H1 (cell line): ENCODE measurements at places on chromosomes 7 and 10. TPM values are rescaled to one million over a fixed set of nuclear protein-coding genes. Genes with fewer than 3 reads are reported as not detected.

Gene COL26A1
- total RNA-seq, result 68.8 and 71.4 TPM in 2 replicates

Gene EPDR1
- 5.9 and 6.4 TPM in 2 replicates for total RNA-seq

Gene ACTL6B
- 1.7 and 2.1 TPM in 2 replicates for total RNA-seq

Gene GRM8
- 2.8 and 3.7 TPM in 2 replicates for total RNA-seq

Gene ELN
- 5.6 and 5.9 TPM in 2 replicates for total RNA-seq

Gene EPHB6
- total RNA-seq, result 19.7 TPM in 2 replicates

Gene HTR7
- total RNA-seq, result 24.6 and 26.9 TPM in 2 replicates

Gene ZC3HAV1
- 43.4 and 44.3 TPM in 2 replicates for total RNA-seq

Gene PMS2
- total RNA-seq, result 11.1 and 12.1 TPM in 2 replicates

Gene DNAJB12
- total RNA-seq, result 19.6 and 20.5 TPM in 2 replicates

Gene ANLN
- 87.4 and 90.1 TPM in 2 replicates for total RNA-seq

Gene WEE2
- total RNA-seq, result not detected in 2 replicates

Gene CALML5
- total RNA-seq, result 0.38 TPM in 1 of 2 replicates, not detected in the other

Gene CALHM1
- total RNA-seq, result 0.34 TPM in 1 of 2 replicates, not detected in the other

GRCh38 chr7:24199978-24200377 lies 84.0 kb upstream of the NPY start:
- no peak for DNase-seq

DNA sequence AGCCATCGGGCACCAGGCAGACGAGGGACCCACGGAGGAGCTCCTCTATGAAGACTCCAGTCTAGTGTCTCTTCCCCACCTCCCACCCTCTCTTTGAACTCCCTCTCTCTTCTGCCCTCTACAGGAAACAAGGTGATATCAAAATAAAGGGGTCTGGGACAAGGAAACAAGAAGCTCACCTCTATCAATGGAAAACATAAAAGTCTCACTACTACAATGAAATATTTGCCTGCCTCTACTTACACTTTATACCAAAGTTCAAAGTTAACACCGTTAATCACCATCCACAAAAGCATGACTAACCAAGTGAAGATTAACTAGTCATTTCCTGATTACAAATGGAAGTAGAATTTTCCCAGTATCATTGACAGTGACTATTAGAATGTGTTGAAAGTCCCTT lies 82.2 kb downstream of the PARD3 start:
- DNase-seq, result no peak

GRCh38 chr7:155458878-155459699 lies 1.2 kb downstream of the EN2 start:
- no peak for DNase-seq

GRCh38 chr10:110209454-110209925 lies 2.1 kb downstream of the MXI1 start:
- peak; percentile 59 for DNase-seq

DNA sequence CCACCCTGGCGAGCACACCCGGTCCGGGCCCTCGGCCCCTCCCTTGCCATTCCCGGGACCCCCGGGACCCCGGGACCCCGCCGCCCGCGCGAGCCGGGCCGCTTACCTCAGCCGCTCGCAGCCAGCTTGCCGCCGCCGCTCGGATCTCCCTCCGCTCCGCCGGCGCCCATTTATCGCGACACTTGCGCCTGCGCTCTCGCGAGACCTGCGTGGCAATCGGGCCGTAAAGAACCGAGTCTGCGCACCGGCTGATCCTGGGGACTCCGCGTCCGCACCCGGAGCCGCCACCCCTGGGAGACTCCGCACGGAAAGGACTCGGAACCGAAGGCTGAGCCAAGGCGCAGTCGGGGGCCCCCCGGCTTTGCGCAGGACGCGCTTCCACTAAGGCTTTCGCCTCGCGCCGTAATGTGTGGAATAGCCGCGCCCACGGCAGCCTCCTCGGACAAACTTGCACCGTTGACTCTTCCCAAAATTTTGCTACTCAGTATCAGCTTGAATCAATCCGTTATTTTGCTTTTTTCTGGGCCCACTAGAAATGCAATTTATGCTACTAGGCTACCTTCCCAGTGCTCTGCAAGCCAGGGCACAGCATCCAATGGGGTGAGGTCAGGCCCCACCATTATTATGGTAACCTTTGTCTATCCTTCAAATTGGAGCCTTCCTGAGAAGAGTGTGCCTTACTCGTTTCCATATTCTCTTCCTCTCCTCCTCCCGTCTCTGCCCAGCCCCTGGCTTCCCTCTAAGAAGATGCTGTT lies at the start of gene MAD1L1:
Gene MAD1L1, minus strand, starts transcription at position 180 of the 755 bp plus-strand sequence. CDS start 2,812 bp downstream, outside the sequence.
- DNase-seq, result no peak

- no peak for DNase-seq
Measured at GRCh38 chr7:142654398-142654797, 94.9 kb upstream of the PRSS1 start.

- DNase-seq, result no peak
Measured at GRCh38 chr10:15426558-15426957, 55.5 kb upstream of the FAM171A1 start.

GRCh38 chr10:81309041-81309552 lies 565.9 kb upstream of the NRG3 start:
- no peak for DNase-seq

DNA sequence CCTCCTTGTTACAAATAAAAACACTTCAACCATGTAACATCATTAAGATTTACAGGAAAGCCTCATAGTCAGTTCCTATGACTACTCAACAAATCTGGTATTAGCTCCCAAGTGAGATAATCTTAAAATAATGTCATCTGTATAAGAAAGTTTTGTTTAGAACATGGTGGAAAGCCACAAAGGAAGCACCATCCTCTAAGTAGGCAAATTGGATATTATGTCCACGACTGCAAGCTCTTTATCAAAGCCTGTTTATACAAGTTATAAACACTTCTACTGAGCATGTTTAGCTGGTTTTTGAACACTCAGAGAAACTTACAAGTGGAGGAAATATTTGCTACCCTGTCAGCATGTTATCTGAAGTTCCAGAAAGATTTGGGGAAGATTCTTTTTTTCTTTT lies 349.8 kb downstream of the ARL4A start:
- DNase-seq, result no peak

DNA sequence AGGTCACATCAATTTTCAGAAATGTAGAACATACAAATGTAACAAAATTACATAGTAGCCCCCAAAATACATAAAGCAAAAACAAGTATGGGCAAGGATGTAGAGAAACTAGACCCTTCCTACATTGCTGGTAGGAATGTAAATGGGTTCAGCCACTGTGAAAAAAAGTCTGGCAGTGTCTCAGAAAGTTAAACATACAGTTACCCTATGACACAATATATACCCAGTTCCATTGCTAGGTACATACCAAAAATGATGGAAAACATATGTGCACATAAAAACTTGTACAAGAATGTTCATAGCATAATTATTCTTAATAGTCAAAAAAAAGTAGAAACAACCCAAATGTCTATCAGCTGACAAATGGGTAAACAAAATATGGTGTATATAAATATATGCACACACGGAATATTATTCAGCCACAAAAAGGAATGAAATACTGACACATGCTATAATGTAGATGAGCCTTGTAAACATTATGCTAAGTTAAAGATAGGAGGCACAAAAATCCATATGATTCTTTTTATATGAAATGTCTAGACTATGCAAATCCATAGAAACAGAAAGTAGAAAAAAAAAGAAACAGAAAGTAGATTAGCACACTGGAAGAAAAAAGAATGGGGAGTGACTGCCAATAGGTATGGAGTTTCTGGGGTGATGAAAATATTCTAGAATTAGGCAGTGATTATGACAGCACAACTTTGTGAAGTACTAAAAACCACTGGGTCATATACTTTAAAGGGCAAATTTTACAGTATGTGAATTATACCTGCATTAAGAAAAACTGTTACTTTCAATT lies 13.5 kb downstream of the HERPUD2 start:
- DNase-seq, result no peak

DNA sequence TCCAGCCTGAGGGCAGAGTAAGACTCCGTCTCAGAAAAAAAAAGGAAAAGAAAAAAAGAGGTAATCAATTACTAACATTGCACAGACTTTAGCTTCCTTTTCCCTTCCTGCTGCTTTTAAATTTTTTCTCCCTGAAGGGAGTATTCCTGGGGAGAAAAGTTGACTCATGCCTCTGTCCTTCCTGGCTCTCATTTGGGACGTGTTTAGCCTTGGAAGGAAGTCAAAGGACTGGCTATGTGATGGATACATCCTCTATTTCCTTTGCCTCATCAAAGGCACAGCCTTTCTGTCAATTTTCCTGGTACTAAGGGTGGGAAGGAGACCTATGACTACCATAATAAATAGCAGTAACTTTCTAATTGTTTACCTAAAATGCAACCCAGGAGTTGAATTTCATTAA lies 77.6 kb downstream of the ITGA8 start:
- no peak for DNase-seq

DNA sequence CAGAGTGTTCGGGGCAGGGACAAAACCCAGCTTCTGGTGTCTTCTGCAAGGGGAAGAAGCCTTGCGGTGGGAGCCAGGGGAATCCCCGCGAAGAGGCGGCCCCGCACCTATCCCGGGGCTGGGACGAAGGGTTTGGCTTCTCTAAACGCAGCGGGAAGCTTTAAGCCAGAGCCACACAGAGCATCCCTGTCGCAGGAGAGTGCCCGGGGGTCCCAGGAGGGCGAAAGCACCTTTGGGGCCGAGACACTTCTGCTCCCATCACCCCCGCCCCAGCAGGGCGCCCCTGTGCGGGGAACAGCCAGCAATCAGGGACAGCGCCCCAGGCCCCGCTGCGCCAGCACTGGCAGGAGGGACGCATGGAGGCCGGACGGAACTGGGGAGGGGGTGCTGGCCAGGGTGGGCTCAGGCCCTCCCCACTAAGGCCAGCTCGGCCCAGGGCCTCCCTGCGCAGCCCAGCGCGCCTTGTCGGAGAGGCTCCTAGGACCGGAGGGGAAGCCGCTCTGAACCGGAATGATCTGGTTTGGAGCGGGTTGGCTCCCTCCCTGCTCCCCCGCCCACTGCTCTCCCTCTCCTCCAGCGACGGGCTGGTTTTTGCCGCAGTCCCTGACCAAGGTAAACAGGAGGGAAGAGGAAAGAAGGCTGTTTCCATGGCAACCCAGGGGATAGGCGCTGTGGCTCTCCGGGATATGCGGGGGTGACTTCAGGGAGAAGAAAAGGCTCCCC lies 63.9 kb downstream of the TMEM209 start:
- peak; percentile 62 for DNase-seq

DNA sequence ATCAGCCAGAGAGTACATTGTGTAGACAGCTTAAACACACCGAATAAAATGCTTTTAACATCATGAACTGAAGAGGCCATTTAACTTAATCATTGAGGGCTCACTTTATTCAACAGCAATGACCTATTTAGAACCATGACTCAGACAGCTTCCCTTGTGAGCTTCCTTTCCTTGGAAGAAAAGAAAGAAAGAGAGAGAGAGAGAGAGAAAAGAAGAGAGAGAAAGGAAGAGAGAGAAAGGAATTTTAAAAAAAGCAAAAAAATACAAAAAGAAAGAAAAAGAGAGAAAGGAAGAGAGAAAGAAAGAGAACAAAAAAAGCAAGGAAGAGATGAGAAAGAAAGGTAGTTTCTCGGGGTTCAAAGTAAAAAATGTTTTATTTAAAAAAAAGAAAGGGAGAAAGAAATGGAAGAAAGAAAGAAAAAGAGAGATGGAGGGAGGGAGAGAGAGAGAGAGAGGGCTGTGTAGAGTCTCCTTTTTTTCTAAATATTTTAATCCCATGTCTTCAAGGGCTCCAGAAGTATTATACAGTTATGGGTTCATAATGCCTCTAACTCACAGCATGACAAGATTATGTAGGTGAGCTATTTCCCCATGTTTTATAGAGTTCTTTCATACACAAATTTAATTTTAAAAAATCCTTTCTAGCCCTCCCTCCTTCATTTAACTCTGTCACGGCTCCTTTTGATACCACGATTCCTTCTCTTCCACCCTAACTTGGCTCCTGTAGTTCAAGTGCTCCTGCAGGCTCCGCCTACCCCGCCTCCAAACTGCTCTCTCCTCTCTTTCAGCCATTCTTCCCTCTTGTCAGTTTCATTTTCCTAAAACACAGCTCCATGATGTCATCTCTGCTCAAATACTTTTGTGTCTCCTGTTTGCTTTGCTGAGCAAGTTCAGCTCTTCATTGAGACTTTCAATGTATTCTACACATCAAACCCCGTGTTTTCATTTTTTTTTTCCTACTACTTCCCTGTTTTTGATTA lies 85.5 kb downstream of the PRTFDC1 start:
- DNase-seq, result no peak

GRCh38 chr10:44946205-44946604 lies 13.4 kb upstream of the RASSF4 start:
- DNase-seq, result no peak

GRCh38 chr7:12779947-12780346 lies 92.5 kb downstream of the ARL4A start:
- DNase-seq, result no peak

DNA sequence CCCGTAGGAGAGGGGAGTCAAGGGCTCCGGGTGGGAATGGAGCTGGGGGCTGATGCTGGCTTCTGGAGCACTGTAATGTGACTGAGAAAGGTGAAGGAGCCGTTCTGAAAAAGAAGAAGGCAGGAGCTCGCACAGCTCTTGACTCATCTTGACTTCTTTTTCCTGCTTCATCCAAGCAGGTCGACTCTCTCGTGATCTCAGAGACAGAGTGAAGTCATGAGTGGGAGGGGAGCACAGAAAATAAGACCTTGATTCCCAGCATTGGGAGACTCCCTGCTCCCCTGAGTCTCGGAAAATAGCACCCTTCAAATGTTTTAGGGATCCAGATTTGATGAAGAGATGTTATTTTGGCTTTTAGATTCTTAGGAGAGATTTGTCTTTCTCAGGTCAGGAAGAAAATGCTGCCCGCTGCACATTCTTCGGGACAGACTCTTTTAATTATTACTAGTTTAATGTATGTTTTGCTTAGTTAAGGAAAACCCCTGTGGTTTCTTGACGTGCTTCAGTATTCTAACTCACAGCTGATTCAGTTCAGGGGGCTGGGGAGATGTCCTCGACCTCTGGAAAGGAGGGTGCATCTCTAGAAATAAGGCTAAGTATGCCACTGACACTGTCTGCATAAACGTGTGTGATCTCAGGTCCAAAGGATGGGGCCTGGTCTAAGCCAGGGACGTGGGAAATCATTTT lies 34.1 kb downstream of the EGFR start:
- DNase-seq, result no peak

DNA sequence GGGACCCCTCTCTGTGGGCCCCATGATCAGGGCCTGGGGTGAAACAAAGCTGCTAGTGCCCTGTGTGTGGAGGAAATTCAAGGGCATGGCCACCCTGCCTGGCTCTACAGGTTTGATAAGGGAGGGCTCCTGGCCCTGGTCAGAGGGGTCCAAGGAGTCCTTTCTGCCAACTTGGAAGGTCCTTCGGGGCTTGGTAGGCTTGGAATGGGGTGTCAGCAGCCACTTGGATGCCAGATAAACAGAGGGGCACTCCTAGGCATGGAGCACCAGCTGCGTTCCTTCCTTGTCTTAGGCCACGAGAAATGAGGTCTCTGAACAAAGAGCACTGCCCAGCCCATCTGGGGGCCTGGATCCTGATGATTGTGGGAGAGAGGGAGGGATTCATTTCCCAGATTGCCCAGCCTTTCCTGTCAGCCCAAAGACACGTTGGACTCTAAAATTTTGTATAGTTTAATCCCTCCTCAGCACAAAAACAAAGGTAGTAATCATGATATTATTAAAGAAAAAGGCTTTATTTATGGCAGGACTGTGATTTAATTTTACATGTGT lies 5.1 kb downstream of the MTURN start:
- no peak for DNase-seq

- no peak for DNase-seq
Measured at GRCh38 chr10:102501201-102502028, 1.1 kb downstream of the ACTR1A start.

GRCh38 chr10:47192273-47192672 lies 107.7 kb upstream of the GDF10 start:
- no peak for DNase-seq

GRCh38 chr7:72098807-72099580 lies 313.1 kb downstream of the CALN1 start:
- DNase-seq, result no peak
